ENCODE measurements at places on chromosomes 2 and 18.
A peak's percentile ranks its signal among the peaks of the same experiment; 100 is the strongest.

- DNase-seq: no peak
Measured at GRCh38 chr18:58315739-58316215, 271.8 kb downstream of the NEDD4L start.

DNA sequence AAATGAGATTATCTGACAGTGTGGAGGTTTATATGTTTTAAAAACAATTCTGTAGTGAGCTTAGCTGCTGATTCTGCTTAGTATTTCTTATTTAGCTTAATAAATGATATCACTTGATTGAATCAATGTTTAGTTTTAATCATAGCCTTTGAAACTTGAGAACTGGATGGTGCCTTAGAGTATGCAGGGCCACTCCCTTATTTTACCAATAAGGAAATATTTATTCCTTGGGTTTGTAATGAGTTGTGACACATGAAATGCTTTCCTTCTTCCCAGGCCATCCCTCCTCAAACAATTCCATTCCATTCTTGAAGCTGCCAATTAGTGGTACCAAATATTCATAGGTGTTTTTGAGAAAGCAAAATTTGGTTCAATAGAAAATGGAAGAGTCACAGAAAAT lies 183.8 kb upstream of the DCC start:
- no peak for DNase-seq

DNA sequence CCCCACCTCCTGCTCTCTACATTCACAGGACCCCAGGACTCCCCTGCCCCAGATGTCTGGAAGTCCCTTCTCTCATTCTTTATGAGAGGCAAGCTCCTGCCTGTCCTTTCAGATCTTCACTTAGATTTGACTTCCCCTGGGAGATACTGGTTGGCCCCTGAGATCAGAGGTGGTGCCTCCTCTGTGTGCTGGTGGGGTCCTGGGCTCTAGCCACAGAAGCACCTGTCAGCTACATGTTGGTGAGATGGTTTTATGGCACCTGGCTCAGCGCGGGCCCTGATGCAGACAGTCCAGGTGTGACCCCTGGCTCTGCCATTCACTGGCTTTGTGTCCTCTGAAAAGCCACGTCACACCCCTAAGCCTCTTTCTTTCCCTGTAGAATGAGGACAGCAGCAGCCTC lies 369.6 kb upstream of the ID2 start:
- DNase-seq: no peak

GRCh38 chr2:226639550-226639949 lies 160.1 kb downstream of the IRS1 start:
- DNase-seq: no peak

DNA sequence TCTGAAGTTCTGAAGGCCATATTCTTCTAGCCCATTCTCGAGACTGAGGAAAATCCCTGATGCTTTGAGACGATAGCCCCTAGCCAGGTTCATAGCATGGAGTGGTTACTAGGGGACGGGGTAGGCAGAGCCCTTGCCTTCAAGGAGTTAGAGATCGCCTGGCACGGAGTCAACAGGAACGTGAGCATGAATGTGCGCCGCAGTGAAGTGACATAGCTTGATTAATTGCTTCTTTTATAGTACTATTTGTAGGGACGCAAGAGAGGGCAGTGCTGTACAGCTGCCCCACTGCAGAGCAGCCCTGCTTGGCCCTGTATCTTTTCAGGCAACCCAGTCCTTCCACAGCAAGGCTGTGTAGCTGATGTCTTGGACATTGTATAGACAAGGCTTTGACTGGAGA lies 26.2 kb downstream of the HRH4 start:
- DNase-seq: no peak

- DNase-seq: no peak
Measured at GRCh38 chr2:120810639-120811038, 75.0 kb downstream of the GLI2 start.

DNA sequence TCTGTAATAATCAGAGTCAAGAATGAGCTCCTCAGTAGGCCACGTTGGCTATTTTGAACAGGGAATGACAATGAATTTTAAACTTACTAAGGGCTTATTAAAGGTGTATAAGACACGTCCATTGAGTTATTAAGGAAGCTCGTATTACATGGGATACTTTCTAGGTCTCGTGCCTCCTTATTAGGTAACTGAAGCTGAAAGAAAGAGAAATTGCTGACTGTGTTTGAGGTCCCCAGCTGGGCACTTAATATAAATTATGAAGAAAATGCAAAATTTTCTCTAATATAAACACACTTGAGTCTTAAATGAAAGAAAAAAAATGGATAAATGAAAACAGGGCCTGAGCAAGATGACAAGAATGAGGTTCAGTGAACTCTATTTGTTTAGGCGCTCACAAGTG lies 21.8 kb downstream of the CLUL1 start:
- no peak for DNase-seq

DNA sequence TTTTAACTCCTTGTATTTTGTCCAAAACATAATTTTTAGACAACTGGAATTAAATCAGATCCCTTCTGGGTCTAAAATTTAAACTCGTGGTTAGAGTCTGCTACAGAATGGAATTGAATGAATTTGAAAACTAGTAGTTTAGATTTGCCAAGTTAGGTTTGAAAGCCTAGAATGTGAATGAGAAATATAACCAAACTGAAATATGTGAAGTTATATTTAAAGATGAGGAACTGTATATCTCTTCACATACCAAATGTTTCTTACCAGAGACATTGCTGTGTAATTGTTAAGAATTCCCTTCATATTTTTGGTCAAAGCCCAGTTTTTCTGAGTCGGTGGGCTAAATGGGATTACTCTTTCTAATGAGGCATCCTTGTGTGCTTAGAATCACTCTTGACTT lies 74.2 kb downstream of the LPIN1 start:
- DNase-seq: no peak

DNA sequence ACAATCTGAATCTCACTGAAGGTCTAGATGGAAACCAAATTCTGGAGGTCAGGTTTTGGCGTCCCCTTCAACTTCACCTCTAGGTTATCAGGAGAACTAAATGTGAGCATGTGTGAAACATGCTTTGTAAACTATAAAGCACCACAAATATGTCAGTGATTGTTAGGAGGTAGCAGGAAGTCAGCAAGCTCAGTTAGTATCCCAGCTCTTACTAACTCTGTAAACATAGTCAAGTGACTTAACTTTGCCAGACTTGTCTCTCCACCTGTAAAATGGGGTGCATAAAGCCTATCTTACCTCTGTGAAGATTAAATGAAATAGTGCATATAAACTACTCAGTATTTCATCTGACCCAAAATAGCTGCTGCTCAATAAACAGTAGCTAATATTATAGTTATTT lies 121.5 kb downstream of the INSIG2 start:
- no peak for DNase-seq

GRCh38 chr2:134491771-134492441 lies 226.9 kb downstream of the TMEM163 start:
- DNase-seq: peak; percentile 15

DNA sequence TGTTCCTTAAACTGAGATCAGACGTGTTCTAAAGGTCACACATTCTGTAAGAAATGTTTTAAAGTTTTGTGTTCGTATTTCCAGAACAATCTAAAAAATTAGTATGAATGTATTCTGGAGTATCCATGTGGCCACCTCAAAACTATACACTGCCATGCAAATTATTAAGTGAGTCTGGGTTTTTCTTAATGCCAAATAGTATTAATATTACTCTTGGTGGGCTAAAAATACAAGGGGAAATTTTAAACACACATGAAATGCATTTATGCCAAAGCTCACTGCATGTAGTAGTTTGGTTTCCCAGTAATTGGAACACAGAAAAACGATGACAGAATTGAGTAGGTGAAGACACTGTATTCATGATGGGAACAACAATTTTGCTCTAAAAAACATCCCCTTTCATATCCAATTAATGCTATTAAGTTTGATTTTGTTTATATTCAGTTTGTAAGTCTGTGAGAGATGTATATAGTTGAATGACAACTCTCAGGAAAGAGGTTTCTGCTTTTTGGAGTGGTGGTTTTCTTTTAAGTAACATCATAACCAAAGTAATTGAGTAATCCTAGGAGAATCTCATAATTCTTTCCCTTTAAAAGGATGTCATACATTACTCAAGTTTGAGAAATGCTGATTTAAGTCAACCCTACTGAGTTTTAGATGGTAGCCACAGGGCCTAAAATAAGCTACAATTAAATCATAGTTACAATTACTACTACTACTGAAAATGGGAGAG lies 75.7 kb upstream of the CDCA7 start:
- peak; percentile 28 for DNase-seq

- DNase-seq: peak; percentile 80
Measured at GRCh38 chr2:209986415-209986814, 16.0 kb upstream of the RPE start.

- peak; percentile 54 for DNase-seq
Measured at GRCh38 chr2:217943446-217944321, 59.1 kb downstream of the TNS1 start.

DNA sequence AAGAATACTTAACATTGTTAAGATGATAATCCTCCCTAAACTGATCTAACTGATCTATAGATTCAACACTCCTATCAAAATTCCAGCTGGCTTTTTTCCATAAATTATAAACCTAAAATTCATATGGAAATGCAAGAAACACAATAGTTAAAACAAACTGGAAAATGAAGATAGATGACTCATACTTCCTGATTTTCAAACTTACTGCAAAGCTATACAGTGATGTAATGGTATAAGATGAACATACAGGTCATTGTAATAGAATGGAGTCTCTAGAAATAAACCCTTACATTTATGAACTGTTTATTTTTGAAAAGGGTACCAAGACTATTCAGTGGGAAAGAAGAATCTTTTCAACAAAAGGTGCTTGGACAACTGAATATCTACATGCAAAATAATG lies 32.3 kb downstream of the UBXN4 start:
- peak; percentile 30 for DNase-seq

- no peak for DNase-seq
Measured at GRCh38 chr2:232779465-232779864, 3.1 kb upstream of the KCNJ13 start.

DNA sequence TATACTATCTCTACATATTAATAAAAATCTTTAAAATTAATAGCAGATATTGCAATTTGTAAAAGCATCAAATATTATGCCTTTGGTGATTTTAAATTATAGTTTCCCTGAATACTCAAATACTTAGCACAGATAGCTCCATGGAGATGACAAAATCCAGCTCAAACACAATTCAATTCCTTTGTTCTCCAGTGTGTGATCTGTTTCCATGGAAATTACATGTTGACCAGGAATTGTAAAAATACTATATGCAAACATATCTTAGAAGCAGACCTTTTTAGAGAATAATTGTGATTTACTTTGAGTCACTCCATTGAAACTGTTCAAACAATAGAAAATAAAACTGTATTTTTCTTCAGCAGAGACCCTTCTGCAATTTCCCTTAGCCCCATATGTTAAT lies 68.3 kb downstream of the FAM161A start:
- DNase-seq: no peak

GRCh38 chr2:43519643-43520221 lies 76.1 kb downstream of the THADA start:
- peak; percentile 28 for DNase-seq

- DNase-seq: no peak
Measured at GRCh38 chr2:232892843-232893242, 22.8 kb downstream of the SNORC start.

DNA sequence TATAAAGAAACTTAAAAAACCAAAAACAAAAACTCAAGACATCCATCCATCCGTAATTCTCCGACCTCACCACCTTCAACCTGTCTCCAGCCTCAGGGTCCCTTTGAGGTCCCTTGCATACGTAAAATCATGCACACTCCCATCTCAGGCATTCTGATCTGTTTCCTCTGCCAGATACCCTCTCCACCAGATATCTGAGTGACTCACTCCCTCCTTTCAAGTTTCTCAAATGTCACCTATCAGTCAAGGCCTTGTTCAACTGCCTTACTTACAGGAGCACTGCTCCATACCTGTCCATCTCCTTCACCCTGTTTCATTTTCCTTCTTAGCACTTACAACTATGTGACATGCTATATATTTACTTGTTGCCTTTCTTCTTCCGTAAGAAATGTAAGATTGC lies 369.3 kb downstream of the NBAS start:
- no peak for DNase-seq

DNA sequence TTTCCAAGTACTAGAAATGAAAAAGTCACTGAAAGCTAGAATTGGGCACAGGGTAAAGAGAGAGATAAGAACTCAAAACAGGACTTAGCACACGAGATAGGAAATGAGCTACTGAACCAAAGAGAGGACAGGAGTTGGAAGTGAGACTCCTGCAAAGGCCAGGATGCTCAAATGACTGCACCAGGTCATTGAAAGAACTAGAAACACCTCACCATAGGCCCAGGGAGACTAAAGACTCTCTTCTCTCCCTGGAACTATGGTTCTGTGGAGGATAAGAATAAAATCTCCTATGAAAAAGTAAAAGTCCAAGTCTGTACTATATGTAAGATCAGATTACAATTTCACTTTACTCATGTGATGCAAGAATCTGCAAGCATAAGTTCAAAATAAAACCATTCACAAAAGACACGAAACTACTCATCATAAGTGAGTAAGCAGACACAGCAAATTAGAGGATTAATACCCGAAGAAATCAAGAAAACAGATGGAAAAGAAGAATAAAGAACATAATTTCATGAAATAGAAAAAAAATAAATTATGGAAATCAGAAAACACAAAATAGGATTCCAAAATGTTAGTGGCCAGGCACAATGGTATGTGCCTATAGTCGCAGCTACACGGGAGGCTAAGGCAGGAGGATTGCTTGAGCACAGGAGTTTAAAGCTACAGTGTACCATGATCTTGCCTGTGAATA lies 6.5 kb downstream of the NBAS start:
- DNase-seq: no peak

DNA sequence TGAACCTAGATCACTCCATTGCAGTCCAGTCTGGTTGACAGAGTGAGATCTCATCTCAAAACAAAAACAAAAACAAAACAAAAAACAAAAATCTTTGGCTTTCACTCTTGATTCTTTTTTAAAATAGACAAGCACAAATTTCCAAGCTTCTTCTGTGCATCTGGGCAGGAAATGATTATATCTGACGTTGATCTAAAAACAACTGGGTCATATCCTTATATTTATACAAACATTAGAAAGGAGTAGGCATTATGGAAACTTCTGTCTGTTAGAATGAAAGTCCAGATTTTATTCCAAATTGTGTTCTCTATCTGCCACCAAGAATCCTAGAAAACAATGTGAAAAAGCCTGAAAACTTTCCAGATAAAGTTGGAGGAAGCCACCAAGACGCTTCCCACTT lies 26.2 kb upstream of the PMAIP1 start:
- DNase-seq: no peak

DNA sequence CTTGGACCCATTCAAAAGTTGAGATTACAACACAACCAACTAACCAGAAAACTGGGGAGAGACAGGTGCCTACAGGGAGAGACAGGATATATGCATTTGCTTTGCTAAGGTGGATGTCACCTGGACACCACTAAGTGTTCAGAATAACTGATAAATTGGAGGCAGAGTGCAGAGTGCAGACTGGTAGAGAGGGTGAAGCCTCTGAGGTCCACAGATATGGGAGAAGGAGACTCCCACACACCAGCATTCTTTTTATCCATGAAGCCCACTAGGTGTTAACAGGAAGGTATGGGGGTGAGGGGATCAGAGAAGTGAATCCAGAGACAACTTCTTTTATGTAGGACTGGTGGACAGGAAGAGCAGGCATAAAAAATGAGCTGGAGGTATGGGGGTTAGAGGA lies 1310.0 kb upstream of the ZEB2 start:
- no peak for DNase-seq
